Neuronal stem cell (in vitro differentiated cells): ENCODE measurements at places on chromosomes 4 and X.

- no peak for DNase-seq
- H3K36me3 ChIP-seq = no peaks in the 10 kb centered on the region
- H3K4me1 ChIP-seq = peaks cover 6% of the 10 kb centered on the region
- H3K4me3 ChIP-seq = no peak overlapping the region
These were observed 9.8 kb upstream of the ANXA5 start for GRCh38 chr4:121706595-121707021.

DNA sequence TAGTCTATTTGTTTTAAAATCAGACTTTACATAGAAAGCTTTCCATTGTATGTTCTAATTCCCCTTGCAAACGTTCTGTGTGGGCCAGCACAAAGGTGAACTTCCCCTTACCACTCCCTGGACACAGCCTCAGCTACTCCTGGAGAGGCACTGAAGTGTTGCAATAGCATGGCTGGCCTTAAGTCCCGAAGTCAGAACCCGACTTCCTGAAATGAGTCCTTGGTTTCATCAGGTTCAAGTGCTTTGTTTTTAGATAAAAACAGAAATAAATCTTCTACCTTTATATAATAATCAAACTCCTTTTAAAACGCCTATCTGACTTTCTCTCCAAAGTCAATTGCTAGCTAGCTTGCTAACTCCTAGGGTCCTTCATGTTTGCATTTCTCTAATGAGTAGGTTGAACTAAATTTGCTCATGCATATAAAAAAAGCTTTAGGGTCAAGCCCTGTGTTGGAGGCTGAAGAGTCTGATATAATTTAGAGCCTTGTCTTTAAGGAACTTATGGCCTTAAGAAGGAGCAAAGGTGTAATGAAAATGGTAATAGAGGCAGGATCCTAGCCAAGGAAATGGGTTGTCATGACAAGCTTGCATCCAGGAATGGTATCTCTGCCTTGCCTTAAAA, 9.0 kb downstream of the BMP3 start:
- H3K36me3 ChIP-seq = no peaks in the 10 kb centered on the region
- H3K27me3 ChIP-seq = no peaks in the 10 kb centered on the region
- no peak overlapping the region for H3K27ac ChIP-seq
- no peaks in the 10 kb centered on the region for H3K4me1 ChIP-seq
- H3K4me3 ChIP-seq = no peak overlapping the region
- DNase-seq = no peak

GRCh38 chrX:148681605-148682004, 181.2 kb downstream of the AFF2 start:
- no peak overlapping the region for H3K4me3 ChIP-seq
- H3K27ac ChIP-seq = no peak overlapping the region
- DNase-seq = no peak

- no peak overlapping the region for H3K27ac ChIP-seq
- no peak overlapping the region for H3K4me3 ChIP-seq
- H3K4me1 ChIP-seq = peaks cover 2% of the 10 kb centered on the region
- no peaks in the 10 kb centered on the region for H3K27me3 ChIP-seq
- no peaks in the 10 kb centered on the region for H3K36me3 ChIP-seq
These were observed 19.4 kb downstream of the SH3TC1 start for GRCh38 chr4:8218371-8219031.

- no peak overlapping the region for H3K27ac ChIP-seq
- no peaks in the 10 kb centered on the region for H3K36me3 ChIP-seq
- peaks cover 3% of the 10 kb centered on the region for H3K4me1 ChIP-seq
- H3K4me3 ChIP-seq = no peak overlapping the region
- no peaks in the 10 kb centered on the region for H3K27me3 ChIP-seq
These were observed 13.6 kb downstream of the CHST7 start for GRCh38 chrX:46587158-46587557.
